ENCODE measurements at places on chromosomes 12 and 14.

- no peak for DNase-seq
These were observed 114.4 kb downstream of the ZNF664 start for GRCh38 chr12:124087266-124088051.

- no peak for DNase-seq
These were observed 222.9 kb upstream of the MYL2 start for GRCh38 chr12:111143271-111143670.

DNA sequence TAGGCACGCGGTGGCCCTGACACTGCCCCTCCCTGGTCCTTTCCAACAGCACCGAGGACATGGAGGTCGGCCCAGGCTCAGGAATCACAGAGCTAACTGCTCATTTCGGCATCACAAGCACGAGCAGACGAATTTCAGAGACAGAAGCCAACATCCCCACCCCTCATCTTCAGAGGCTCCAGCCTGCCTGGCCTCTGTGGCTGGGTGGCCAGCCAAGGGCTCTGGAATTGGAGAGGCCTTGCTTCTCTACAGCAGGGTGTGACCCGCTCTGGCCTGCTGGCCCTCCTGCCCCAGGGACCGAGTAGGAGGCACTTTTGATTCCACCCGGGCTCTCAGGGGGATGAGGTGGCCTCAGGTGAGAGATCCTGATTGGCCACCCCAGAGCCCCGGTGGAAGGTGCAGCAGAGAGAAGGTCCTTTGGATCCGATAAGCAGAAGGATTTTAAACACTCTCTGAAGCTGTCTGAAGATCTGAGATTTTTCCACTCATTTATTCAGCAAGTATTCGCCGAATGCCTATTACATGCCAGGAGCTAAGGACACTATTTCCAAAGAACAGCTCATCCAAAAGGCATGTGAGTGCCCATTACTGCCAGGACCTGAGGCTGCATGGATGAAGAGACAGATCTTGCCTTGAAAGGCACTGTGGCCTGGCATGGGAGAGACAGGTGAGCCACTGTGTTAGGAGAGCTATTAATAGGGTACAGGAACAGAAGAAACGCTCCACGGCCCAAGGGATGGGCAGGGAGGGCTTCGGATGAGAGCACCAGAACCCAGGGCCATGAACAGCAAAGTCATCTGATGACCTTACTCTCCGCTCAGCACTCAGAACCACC, 10.2 kb downstream of the BAG5 start:
- DNase-seq, result no peak

GRCh38 chr12:47616440-47616839, 89.4 kb downstream of the RPAP3 start:
- no peak for DNase-seq

DNA sequence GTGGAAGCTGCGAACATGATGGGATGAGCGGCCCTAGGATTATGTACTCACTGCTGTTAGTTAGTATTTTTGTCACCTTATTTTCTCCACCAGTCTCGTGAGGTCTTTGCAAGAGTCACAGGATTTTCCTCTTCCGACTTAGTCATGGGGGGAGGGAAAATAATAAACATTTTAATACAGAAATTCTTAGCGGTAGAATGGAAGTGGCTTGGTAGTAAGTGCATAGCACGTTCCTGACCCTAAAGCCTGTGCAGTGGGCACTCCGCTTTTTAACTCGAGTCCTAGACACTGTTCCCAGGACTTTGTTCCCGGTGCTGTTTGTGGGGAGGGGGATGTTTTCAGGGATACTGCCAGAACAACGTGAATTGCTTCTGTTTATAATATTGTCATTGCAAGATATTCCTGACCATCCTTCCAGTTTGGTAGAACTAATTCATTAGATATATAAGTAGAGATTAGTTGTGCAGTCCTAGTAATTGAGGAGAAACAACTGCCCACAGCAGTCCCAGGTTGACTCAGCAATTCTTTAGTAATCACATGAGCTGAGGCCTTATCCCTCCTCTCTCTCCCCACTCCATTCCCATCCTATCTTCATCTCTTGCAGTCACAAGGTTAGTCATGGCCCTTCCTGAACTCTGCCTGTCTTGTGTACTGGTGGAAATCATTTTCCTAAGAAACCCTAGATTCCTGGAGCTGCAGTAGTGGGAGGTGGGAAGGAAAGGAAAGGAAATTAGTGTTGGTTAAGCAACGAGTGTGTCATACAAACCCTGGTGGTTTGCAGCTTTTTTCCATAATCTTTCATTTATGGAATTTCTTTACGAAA, 799 bp downstream of the SLC38A6 start:
- peak; percentile 14 for DNase-seq

GRCh38 chr14:72788255-72788654, 105.6 kb downstream of the DPF3 start:
- DNase-seq, result no peak

DNA sequence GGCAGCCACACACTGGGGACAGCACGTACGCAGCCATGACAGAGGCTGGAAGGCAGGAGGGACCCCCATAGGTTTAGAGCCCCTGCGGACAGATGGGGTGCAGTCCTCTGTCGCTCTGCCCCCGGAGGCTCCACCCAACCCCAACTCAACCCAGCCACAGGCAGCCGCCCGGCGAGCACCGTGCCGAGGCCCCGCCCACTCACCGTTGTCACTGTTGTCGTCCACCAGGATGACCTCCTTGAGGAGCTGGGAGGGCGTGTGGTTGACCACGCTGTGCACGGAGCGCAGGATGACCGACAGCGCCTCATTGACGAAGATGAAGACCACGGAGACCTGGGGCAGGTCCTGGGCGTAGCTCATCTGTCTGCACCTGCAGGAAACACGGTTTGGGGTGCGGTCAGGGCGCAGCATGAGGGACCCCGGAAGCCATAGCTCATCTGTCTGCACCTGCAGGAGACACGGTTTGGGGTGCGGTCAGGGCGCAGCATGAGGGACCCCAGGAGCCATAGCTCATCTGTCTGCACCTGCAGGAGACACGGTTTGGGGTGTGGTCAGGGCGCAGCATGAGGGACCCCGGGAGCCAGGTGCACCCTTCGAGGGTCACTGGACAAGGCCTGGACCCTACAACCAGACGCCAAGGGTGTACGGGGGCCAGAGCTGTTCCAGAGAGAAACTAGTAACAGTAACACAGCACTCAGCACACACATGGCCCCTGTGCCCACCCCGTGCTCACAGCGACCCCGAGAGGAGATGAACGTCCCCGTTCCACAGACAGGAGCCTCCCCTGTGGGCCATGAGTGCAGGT, 66.9 kb downstream of the GALNT9 start:
- no peak for DNase-seq

GRCh38 chr12:124578445-124578844, 11.0 kb upstream of the NCOR2 start:
- DNase-seq, result no peak

DNA sequence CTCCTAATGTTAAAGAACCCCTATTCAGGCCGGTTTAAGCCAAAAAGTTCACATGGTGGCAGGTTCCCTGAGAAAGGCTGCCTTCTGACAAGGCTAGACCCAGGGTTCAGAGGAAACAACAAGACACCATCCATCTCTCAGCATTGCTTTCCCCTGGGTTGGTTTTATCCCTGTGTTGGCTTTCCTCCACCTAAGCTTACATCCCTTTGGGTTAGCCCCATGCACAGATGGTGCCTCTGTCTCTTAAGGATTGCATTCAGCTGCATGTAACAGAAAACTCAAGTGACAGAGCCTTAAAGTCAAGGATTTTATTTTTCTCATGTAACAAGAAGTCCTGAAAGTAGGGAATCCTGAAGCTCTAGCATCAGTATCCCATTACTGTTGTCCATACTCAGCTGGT, 42.8 kb upstream of the RIN3 start:
- DNase-seq, result no peak

DNA sequence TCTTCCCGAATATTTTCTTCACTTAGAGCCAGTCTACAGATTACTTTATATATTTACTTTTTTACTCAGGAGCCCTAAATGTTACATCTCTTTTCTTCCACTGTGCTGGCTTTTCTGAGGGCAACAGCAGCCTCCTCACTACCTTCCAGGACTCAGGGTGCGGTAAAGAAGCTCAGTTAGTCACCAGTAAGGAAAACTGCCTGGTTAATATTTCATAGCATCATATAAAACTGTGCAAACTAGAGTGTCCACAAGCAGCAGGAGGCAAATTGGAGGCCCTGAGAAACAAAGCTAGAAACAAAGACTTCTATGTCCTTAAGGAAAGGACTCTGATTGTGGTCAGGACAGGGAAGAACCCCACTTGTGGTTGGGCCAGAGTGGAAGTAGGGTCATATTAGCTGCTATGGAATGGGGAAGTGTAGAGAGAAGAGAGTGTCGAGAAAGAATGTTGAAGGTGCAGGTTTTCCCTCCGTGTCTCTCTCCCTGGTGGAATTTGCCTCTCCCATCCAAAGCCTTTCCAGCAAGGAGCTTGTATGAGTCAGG, 220.1 kb downstream of the SLC15A4 start:
- DNase-seq, result no peak

- DNase-seq, result no peak
These were observed 2.3 kb upstream of the SLC25A3 start for GRCh38 chr12:98591209-98591608.

DNA sequence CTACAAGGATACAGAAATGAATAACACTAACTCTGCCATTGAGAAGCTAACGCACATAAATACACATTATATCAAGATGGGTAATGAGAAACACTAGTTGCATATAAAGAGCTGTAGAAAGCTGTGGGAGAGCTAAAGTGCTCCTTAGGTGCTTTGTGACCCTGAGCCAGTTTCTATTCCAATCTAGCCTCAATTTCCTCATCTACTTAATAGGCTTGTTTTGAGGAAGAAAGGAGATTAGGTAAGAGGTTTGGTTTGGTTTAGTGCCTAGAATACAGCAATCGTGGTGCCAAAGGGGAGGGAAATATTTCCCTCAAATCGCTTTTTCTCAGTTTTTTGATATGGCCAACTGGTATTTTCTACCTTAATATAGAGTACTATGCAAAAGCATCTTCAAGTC, 994 bp downstream of the SRP54 start:
- DNase-seq, result peak; percentile 7

GRCh38 chr14:100664841-100665510, 61.7 kb upstream of the DLK1 start:
- peak; percentile 14 for DNase-seq

DNA sequence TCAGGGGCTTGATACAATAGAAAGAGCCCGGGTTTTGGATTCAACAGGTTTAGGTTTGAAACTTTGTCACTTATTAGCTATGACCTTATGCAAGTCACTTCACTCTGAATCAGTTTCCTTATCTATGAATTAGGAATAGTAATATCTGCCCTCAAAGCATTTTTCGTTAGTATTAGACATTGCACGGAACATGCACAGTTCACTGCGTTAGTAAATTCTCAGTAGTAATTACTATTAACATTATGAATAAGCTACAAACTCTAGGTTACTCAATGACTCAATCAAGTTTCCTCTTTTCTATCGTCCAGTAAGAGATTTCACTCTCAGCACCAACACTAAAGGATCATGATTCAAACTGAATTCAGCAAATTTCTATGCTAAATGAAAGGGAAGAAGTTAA, 150.3 kb downstream of the CEP83 start:
- DNase-seq, result no peak

DNA sequence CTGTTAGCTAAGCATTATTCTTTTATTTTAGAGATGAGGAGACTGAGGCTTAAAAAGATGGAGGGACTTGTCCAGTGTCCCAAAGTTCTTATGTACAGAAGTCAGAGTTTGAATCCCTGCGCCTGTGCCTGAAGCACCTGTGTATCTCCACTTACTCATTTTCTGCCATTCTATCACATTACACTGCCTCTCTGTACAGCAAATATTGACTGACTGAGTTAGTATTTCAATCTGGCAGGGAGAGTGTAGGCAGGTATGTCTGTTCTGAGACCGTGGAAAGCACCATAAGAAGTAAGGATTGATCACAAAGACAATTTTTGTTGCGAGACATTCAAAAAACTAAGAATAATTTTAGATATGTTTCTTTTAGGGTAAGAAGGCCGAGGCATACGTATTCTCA, 162.7 kb downstream of the KITLG start:
- DNase-seq, result no peak

GRCh38 chr12:40953076-40953475, 235.0 kb upstream of the PDZRN4 start:
- DNase-seq, result no peak

DNA sequence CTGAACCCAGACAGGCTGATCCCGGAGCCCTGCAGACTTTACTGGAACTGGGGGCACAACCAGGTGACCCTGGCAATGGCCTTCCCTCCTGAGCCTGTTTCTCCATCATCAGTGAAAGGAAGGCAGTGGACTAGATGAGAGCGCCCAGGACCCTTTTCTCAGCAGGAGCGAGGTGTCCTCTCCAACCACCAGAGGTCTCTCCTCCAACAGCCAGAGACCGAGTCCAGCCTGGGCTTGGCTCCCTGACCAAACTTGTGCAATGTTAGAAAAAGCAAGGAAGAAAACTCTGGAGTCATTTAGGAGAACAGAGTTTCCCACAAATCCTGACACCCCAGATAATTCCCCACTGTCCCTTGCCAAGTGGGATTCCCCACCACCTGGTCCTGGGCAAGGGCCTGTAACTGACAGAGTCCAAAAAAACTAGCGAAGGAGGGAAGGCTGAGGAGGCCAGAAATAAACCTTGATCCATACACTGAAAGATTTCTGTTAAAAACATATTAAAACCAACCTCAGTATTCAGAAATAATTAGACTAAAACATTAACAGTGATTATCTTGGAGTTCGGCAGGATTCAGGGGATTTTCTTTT, 9.0 kb downstream of the RPS6KL1 start:
- peak; percentile 80 for DNase-seq

- no peak for DNase-seq
These were observed 68.2 kb downstream of the DNAI7 start for GRCh38 chr12:25126746-25127145.

DNA sequence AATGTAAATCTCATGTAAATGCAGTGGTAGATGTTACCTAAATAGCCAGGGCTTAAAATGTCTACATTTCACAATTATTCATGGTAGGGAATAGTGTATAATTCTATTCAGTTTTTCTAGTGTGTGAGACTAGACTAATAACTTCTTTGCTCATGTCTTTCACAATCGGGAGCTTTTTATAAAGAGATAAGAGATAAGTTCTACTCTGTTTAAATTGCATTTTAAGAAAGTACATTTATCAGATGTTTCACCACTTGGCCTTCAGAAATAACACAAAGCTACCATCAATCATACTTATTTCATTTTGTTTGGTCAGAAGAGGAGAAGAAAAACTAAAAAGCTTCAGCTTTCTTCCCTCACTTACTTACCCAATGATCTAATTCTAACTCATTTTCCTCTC, 725.5 kb upstream of the FLRT2 start:
- DNase-seq, result no peak

GRCh38 chr12:65945457-65945856, 121.2 kb downstream of the HMGA2 start:
- DNase-seq, result no peak

DNA sequence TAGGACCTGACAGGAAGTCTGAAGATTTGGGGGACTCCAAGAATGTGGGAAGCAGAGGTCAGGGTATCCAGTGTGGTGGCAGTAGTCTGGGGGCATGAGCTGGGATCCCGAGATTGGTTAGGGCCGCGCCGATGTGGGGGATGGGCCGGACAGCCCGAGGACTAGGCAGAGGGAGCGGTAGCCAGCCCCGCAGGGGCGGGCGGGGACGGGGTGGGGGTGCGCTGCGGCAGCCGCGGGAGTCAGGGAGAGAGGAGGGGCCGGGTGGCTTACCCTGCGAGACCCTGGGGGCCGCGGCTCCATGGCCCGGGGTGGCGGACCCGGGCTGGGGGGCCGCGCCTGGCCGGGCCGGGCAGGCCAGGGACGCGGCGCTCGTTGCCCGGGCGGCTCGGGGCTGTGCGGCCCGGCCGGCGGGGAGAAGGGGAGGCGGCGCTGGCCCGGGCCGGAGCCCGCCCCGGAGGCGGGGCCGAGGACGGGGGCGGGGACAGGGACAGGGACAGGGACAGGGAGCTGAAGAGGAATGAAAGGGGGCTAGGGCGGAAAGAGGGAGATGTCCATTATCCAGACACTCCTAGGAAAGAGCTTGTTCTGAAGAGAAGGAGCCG, 5.6 kb downstream of the ZNF385A start:
- no peak for DNase-seq

Measured in pons (tissue), 1 donor.